HCEC 1CT (cell line): ENCODE measurements at places on chromosomes 5 and 9.
A peak's percentile ranks its signal among the peaks of the same experiment; 100 is the strongest.

- DNase-seq = no peak
These were observed at the start of gene TSLP for GRCh38 chr5:111071413-111071812. TSLP (plus strand) TSS chr5:111071713; CDS start chr5:111071891, 178 bp downstream.

- no peak for DNase-seq
These were observed 90.3 kb downstream of the ADAMTSL1 start for GRCh38 chr9:18564018-18564880.

GRCh38 chr5:54136516-54137440, 173.6 kb downstream of the ARL15 start:
- DNase-seq = no peak

DNA sequence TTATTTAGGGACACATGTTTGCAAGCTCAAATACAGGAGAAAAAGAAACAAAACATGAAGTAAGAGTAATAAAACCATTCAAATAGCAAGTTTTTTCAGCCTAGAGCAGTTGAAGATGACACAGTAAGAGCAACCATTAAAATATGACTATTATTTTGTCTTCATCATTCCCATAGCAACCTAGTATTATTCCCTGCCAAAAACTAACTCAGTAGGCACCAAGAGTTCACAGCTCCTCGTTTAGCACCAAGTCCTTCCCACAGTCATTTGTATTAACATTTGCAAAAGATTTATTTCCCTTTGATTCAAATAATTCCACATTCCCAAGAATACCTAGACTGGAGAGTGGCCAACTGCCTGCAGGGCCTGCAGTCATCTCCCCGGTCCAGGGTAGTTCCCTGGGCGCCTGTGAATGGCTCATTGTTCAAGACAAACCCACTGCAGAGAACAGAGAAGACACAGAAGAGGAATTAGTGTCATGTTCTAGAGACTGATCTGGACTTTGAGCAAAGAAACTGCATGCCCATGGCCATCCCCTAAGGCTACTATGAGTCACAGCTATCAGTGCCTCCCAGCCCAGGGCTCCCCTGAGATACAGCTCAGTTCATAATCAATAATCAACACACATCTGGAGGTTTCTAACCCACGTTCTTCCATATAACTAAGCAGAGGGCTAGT, 139.1 kb upstream of the MAP3K1 start:
- no peak for DNase-seq

- no peak for DNase-seq
These were observed 335.2 kb downstream of the DTWD2 start for GRCh38 chr5:118653183-118653582.

DNA sequence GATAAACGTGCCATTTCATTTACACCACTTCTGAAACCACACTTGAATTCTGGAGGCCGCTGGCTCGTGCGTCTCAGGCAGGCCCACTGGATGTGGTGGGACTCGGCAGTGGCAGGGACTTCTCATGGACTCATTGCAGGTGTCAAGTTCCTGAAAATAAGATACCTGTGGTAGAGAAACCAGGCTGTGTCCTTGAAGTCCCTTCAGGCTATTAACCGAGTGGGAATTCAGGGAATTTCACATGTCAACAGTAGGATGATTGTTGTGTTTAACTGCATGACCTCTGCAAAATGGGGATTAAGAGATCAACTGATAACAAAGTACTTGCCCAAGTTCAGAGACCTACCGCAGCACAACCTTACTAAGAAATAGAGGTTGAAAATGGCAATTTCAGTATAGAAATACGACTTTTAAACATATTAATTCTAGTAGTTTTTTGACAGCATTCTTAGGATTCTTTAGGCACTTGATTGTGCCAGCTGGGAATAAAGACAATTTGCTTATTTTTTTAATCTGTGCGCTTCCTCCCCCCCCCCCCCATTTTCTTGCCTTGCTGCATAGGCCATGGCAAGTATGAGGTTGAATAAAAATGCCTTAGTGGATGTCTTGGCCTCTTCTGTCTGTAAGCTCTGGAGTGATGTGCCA, 26.8 kb downstream of the TRIP13 start:
- DNase-seq = no peak

- DNase-seq = no peak
These were observed 1237.8 kb upstream of the ACO1 start for GRCh38 chr9:31146485-31147166.

- DNase-seq = no peak
These were observed 97.1 kb downstream of the ADCY2 start for GRCh38 chr5:7493081-7493480.

DNA sequence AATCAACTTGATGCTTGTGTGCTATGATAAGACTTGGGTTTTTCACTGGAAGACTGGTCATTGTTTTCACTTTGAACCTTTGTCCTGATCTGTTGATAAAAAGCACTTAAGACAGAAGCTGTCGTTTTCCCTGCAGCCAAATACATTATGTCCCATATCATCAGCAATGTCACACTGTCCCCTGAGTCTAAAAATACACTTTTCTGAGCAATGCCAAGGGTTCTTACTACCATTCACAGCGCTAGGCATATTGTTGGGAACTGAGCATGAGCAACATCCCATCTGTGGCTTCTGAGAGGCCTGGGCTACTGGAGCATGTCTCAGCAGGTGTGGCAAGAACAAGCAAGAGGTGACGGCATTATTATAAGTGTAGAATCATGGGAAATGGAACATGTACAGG, 81.8 kb downstream of the SEMA6A start:
- DNase-seq = no peak

DNA sequence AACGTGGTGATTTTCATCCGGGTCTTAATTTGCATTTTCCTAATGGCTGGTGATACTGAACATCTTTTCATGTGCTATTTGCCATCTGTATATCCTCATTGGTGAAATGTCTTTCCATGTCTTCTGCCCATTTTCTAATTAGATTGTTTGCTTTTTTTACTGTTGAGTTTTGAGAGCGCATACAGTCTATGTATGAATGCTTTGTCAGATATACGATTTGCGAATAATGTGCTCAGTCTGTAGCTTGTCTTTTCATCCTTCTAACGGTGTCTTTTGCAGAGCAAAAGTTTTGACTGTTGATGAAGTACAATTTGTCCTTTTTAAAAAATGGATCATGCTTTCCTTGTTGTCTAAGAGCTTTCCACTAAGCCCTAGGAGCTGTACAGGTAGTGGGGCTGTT, 143.0 kb downstream of the RGS3 start:
- DNase-seq = no peak

DNA sequence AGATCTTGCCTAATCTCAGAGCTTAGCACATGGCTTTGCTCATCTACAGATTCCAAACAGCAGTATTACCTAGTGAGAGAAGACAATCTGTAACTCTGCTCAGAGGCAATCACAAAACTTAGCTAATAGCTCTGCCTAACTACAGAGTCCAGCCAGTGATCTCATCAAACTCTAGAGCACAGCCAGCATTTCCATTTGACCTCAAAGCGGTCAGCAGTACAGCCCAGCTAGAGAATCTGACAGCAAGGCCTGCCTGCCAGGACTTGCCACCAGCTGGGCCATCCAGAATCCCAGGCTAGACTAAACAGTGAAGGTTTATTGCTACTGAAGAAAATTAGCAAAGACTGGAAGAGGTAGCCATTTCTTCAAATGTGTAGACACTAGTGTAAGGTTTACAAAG, 217.9 kb upstream of the VLDLR start:
- no peak for DNase-seq

DNA sequence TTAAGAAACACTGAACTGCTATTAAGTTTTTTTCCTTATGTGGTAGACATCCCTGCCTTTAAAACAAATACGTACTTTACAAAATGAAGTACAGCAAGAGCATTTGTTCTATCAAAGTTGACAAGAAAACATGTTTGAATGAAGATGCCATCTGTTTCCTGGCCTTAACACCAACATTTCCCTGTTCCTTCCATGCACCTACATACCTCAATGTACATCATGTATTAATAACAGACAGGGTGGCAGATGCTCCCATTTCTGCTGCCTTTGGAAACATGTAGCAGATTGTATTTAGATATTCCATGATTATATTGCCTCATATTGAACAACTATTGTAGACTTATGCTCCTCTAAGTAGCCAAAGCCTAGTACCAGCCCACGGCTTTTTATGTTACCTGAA, 104.4 kb downstream of the PJA2 start:
- DNase-seq = no peak

GRCh38 chr5:83370957-83371356, 100.6 kb upstream of the VCAN start:
- DNase-seq = no peak

DNA sequence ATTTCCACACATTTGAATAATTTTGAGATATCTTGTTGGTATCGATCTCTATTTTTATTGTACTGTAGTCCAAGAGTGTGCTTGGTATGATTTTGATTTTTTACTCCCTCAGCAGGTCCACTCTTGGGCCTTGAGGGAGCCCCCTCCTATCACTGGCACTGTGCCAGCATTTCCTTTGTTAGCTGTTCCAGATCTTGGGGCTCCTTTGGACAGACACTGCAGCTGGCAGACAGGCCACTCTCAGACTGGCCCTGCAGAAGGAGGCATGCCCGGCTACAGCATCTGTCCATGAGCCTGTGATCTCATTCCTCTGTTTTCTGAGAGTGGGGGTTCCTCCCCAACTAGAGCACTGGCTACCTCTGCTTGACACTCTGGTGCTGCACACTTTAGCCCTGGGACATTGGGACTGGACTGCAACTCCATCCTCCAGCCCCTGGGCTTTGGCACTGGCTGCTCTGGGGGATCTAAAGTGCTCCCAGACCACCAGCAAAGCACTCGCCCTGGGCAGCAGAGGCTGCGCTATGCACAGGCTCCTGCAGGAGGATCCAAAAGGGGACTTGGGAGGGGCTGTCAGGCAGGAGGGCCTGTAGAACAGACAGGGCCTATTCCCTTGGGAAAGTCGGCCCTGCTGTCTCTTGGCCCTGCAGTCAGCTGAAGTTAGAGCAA, 271.3 kb upstream of the DMAC1 start:
- no peak for DNase-seq

GRCh38 chr5:58946230-58946629, 363.4 kb downstream of the RAB3C start:
- DNase-seq = no peak

DNA sequence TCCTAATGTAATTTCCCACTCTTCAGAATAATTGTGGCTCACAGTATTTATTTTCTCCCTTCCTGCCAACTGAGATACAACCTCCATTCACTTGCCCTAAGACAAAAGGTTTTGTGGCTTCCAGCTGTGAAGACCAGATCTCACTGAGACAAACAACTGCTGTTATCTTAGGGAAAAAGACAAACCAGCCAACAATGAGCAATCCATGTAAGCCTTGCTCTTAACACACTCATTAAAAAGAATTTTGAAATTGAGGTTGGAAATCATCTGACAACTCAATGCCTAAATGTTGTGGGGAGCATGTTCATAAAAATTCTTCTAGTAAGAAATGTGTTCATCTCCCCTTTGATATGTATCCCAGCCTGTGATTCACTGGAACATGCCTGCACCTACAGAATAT, 132.9 kb downstream of the ADAMTSL1 start:
- no peak for DNase-seq

DNA sequence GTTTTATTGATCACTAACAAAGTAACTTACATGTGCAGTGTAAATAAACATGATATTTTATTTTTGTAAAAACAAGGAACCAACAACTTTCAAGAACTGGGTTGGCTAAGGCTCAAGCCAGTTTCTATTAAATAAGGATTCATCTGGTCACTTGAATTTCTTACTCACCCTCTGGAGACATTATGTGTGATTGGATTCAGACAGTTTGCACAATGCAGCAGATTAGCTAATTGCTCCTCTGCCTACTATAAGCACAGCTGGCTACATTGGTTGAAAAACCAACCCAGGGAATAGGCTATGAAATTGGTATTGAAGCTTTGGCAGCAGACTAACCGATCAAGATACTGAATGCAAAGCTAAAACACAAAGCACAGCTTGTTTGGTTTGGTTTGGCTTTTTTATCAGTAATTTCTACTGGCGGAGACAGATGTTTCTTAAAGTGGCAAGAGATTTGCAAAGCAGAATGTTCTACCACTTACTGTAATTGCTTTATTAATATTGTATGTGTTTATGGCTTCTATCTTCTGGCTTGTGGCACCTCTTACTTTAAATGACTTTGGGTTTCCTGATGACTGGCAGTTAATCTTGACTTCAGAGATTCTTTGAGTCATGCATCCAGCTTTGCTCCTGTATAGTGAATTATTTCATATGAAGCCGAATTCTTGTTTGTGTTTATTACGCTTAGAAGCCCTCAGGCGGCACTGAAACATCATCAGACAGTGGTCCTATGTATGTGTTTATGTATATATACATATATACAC, 231.5 kb downstream of the MPDZ start:
- no peak for DNase-seq

DNA sequence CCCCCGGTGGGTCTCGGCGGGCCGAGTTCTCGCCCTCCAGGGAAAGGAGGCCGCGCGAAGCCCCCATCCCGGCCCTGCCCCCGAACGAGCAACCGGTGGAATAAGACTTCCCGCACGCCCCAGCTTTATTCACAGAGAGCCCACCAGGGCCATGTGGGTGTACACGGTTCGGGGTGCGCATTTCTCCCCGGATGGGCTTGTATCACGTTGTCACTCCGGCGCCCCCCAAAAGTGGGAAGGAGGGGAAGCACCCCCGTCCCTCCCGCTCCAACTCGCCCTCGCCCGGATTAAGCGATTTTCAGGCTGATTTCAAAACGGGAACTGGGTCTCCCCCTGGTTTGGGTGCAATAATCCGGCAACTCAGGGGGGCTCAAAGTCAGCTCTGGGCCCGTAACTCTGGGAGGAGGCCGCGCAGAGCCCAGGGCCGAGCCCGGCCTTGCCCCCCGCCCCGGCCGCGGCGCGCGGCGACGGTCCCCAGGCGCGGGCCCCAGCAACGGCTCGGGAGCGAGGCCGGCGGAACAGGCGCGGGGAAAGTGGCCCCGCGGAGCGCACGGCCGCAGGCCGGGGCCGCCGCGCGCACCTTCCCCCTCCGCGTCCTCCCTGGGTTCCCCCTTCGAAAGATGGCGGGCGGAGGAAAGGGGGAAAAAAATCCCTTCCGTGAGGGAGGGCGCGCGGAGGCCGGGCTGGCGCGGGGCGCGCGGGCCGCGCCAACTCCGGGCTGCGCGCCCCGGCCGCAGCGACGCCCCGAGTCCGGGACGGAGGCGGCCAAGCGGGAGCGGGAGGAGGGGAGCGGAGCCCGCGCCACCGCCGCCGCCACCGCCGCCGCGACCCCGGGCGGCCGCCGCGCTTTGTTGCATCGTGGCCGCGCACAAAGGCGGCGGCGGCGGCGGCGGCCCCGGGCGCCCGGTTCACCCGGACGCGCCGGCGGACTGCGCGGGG, 644 bp downstream of the BRD3 start:
- peak; percentile 31 for DNase-seq

DNA sequence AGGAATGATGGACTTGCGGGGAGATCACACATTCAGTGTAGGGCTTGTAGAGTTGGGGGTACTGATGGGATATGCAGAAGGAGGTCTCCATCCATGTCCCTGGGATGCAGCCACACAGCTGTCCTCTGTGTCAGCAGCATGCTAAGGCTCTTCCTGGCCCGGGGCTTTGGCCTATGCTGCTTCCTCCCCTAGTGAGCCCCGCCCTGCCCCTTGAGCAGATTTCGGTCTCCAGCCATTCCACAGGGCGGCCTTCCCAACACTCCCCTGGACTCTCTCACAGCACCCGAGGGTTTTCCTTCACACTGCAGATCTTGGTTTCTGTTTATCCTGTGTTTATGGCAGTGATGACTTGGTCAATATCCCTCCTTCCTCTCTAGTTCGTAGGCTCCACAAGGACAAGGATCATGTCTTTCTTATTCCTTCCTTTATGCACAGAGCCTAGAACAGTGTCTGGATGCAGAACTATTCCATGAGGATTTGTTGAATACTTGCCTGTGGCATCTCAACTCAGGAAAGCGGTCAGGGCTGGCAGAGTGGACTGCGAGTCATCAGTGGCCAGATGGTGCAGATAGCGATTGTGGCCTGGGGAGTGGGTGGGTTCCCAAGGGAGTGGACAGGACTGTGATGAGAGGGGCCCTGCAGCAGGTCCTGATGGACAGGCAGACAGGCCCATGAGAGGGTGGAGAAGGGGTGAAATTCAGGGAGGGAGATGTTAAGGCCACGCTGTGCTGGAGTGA, 114.2 kb downstream of the RGS3 start:
- peak; percentile 66 for DNase-seq
